ENCODE measurements at places on chromosomes 3 and 15.

DNA sequence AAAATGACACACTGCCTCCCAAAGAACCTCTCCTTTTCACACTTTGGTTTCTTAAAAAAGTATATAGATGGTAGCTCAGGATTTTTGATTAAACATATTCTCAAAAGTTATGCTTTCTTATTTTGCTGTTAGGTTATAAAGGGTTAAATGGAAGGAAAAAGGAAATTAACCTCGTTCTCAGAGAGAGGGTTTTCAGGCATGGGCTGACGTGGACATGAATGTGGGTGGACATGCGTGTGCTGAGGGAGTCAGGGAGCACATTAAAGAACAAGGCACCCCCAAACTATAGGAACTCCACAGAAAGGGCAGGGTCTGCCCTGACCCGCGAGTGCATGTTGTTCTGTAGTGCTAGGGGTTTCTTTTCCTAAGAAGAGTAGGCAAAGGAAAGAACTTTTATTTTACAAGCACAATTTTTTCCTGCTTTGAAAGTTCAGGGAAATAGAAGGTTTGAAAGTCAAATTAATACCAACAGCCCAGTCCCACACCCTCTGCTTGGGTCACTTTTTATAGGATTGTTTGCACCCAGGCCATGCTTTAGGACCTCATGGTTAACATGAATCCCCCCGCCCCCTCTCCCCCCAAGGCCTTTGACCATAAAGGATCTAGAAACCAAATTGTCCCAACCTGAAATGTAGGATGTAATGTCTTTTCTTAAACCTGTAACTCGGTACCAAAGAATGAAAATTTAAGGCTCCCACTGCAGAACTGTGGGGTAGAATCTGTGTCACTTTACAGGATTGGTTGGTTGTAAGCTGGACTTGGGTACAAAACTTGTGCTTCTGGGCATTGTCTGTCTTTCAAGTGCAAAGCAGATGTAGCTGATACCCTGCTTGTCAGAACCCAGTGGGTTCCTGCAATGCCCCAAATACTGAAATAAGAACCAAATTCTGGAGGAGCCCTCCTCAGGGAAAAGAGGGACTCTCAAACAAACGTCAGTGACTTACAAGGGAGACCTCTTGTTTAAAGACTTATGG, 58.5 kb upstream of the CCR4 start:
- no peak for DNase-seq

- DNase-seq, result no peak
Observed at GRCh38 chr3:151384741-151385174, at the start of gene P2RY12. Gene P2RY12, minus strand, starts transcription at chr3:151384753. Its CDS starts 45,908 bp downstream, at chr3:151338845.

DNA sequence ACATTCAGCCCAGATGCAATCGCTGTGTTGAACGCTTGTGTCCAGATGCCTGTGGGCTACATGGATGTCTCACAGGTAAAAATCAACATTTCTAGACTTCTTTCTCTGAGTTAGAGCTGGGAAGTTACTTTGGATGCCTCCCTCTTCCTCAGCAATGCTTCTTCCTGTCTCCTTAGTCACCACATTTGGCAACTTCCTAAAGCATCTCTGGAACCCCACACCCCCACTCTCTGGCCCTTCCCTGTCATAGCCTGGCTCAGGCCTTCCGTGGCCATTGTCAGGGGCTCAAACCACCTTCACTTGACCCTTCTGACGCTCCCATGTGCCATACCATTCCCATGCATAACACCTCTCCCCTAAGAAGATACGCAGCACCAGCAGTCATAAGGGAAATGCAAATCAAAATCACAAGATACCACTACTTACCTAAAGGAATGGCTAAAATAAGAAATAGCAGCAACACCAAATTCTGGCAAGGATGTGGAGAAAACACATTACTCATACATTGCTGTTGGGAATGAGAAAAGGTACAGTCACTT, 21.6 kb upstream of the RGMA start:
- no peak for DNase-seq

DNA sequence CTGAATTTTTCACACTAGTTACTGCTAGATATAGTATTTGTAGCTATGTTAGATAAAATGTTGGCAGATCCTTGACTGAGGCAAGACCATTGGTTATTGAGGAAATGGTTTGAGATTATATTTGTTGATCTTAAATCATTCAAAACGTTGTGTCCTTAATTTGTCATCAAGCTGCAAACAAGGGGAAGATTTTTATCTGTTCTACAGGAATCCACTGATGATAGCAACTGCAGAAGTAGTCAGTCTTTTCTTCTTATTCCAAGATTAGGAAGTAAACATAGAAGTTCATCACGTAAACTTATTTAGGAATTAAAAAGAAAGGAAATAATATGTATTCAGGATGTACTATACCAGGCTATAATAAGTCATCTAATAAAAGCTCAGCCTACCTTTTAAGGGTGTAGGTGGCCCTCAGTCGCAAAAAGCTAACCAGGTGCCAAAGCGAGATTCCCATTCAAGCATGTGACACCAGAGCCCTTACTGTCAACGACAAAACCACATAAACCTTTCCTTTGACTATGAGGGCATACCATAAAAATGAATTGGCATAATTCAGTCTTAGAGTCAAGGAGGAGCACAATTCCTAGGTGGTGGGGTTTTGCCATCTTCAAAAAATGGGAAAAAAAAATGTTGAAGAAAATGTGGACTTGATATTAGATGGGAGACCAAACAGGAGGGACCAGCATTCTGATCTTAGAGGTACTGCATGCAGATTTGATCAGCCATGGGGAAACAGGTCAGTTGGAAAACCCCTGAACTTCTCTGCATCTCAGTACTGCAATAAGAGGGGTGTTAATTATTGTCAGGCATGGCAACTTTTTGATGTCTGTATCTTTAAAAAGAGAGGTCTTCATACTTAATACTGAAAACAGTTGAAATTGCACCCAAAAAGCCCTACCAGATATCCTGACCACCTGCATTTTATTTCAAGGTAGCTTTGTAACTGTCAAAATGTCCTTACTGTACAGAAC, 212.5 kb upstream of the UBE2E1 start:
- no peak for DNase-seq

- DNase-seq, result no peak
Observed at GRCh38 chr3:150319900-150320299, 88.2 kb upstream of the TSC22D2 start.

DNA sequence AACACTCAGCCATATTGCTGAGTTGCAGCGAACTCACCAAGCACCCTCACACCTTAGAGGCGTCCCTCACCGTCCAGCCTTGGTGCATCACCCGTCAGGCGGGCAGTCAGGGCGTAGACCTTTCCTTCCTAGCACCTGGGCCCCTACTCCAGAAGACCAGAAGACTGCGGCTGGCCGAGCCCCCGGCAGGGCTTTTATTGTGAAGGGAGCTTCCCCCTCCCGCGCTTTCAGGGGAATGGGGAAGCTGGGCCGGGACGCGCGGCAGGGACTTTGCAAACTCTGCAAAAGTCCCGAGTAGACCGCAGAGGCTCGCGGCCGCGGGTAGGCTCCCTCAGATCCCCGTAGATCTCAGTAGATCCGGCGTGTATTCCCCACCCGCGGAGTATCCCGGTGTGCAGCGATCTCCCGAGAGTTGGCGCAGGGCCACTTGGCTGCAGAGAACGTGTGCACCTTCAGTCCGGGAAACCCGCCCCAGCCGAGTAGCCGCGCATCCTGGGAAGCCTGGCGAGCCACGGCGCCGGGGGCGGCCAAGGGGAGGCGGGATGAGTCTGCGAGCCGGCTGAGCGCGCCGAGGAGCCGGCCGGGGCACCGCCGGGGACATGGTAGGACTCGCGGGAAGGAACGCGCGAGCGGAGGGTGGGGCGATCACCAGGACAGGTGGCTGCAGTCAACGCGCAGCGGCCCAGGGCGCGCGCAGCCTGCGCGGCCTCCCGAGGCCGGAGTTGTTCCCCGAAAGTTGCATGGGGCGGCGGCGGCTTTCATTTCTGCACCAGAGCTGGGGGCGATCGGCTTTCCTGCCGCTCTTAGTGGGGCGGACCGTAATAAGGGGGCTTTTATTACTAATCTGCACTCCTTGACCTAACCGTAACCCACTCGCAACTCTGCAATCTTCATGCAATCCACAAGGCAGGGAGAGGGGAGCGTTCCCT, at the start of gene GASK1A:
TSS of gene GASK1A (plus strand) at position 268 of the 929 bp plus-strand sequence. CDS start at position 600, 332 bp downstream.
- peak; percentile 4 for DNase-seq

DNA sequence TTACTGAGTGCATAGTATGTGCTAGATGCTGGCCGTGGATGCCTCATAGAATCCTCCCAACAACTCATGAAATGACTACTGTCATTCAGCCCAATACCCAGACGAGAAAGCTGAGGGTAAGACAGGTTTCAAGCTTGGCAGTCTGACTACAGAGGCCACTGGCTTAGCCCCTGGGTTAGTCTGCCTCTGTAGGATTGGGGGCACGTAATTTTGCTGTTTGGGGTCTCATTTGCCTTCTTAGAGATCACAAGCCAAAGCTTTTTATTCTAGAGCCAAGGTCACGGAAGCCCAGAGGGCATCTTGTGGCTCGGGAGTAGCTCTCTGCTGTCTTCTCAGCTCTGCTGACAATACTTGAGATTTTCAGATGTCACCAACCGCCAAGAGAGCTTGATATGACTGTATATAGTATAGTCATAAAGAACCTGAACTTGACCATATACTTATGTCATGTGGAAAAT, 1.0 kb upstream of the CCR5 start:
- no peak for DNase-seq

GRCh38 chr3:66441129-66441528, 59.7 kb downstream of the LRIG1 start:
- DNase-seq, result no peak

GRCh38 chr3:30553641-30554316, 52.6 kb upstream of the TGFBR2 start:
- DNase-seq, result no peak

DNA sequence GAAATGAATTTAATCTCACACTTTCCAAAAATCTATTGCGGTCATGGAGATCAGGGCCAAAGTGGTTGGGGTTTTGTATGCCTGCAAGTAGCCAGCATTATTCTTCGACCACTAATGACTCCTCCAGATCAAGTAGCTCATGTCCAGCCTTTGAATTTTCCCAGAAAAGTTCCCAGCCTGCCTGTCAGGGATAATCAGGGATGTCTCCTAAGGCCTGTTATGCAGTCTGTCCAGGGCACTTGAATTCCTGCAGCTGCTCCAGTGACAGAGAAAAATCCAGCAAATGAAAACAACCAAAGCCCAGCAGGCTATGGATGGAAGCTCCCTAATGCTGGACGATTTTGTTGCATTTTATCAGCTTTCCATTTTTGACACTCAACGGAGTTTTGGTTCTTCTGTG, 215.4 kb downstream of the ADAMTSL3 start:
- no peak for DNase-seq

- no peak for DNase-seq
Observed at GRCh38 chr15:66047321-66048024, 178.2 kb downstream of the RAB11A start.

- no peak for DNase-seq
Observed at GRCh38 chr3:178306432-178307115, 229.7 kb upstream of the KCNMB2 start.

- no peak for DNase-seq
Observed at GRCh38 chr3:171875923-171876412, 32.8 kb downstream of the TMEM212 start.

DNA sequence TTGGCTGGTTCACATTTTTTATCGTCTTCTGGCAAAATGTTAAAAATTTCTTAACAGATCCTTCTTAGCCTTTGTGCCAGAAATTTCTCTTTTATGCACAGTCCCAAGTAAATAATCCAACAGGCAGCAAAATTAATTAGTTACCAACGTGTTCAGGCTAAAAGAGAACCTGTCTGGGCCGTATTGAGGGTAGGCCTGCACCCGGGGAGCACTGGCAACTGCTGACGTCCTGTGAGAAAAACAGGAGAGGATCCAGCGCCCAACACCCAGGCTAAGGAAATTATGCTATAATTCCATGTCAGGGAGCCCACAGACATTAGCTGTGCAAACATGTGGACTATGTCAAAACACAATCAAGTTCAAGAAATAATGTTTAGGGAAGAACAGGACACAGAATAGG, 30.7 kb upstream of the CSTA start:
- no peak for DNase-seq

DNA sequence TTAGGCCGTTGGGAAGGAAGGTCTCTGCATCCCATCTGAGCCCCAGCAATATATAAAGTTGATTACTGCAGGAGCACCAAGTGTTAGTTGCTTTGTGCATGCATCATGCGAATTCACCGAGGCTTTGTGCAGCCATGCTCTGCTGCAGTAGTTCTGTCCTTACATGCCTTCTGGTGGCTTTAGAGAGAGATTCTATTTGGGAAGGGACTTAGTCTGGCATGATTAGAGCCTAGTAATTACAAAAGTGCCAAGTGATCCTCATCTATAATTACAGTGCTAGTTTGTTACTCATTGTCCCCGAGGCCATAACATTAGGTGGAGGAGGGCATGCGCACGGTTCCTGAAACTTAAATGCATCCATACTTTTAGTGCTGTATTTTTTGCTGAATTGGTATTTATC, 353.6 kb downstream of the CNTN4 start:
- no peak for DNase-seq

DNA sequence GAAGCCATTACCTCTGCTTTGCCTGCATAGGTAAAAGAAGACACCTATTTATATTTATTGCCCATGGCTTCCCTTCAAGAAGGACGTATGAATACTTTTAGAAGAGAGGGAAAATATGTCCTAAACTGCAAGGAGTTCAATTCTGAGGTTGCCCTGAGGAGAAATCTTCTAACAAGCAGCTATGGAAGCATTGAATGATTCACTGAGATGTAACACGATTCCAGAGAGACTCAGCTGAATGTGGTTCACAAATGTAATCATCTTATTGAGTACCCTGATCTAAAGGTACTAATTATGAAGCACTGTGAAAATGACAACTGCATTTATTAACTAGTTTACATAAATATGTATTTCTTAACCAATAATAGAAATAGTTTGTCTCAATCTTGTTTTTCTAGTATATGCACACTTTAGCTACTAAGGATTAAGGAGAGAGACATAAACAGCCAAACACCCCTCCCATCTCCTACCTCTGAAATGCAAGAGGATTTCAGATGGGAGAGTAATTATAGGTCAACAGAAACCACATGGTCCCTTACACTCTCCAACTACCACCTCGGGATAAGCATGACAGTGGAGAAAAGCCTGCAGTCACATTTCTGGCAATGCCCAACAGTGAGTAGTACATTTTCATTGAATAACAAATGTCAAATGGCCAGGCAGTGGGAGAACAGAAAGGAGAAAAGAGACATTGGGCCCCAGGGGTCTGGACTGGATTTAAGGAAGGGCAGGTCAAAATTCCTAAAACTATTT, 506.2 kb upstream of the IL12A start:
- no peak for DNase-seq
